ENCODE measurements at places on chromosomes 2 and 18.

DNA sequence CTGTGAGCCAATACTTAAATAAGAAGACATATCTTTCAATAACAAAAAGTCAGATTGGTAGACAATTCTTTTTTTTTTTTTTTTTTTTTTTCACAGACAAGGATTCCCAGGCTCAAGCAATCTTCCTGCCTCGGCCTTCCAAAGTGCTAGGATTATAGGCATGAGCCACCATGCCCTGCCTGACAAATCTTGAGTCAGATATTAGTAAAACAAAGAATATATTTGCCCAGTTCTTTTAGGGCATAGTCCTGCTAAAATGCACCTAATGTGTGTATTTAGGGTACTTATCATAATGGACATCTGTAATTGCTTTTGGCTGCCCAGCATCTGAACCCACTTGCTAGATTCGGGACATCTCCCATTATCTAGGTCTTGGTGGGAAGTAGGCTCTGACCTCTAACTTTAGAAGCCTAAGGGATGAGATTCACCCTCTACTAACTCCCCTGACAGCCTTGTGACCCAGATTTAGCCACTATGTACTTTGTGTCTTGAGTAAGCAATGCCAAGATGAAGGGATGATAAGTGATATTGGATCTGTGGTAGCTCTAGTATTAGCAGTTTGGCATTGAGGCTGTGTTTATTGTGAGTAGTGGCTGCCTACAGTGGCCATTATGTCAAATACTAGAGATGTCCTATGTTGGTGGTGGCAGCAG lies 18.5 kb upstream of the PSME4 start:
- DNase-seq: no peak

GRCh38 chr2:48332286-48332685 lies 197.7 kb upstream of the STON1 start:
- no peak for DNase-seq

DNA sequence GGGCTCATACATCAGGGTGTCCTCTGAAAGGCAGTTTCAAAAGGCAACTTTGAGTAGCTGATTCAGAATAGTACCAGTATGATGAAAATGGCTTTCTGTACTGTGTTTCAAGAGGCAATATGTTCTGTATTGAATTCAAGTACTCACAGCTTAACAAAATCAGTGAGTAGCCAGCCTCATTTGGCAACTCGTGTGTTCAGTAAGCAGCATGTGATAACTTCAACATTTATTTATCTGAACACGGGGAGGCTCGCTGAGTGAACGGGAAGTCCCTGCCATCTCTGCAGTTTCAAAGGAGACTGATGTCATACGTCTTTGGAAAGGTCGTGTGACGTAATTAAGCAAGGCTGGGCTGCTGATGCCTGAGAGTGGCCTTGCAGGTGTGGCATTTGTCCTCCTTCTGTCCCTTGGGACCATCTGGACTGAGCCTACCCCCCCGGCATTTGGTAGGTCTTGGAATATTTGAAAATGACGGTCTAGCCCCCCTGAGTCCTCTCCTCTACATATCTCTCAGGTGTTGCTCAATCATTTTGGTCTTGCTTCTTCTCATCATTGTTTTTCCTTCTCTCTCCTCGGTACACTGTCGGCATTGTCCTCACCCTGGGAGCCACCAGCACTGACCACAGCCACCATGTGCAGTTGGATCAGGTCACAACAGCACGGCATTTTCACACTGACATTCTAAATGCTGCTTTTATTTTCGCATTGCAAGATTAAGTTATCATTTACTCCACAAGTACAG lies 62.8 kb downstream of the SMIM21 start:
- no peak for DNase-seq

- DNase-seq: no peak
Measured at GRCh38 chr2:238203973-238204683, 633 bp upstream of the ILKAP start.

GRCh38 chr2:64336171-64336570 lies 117.8 kb upstream of the LGALSL start:
- DNase-seq: no peak

GRCh38 chr2:162221064-162221463 lies 22.2 kb downstream of the FAP start:
- peak; percentile 59 for DNase-seq

GRCh38 chr2:99984799-99985515 lies 157.4 kb downstream of the AFF3 start:
- no peak for DNase-seq

- no peak for DNase-seq
Measured at GRCh38 chr18:8957731-8958130, 144.8 kb upstream of the NDUFV2 start.

- DNase-seq: no peak
Measured at GRCh38 chr2:3264010-3264744, 113.4 kb downstream of the EIPR1 start.

GRCh38 chr18:73947180-73947921 lies 200.3 kb downstream of the FBXO15 start:
- no peak for DNase-seq

DNA sequence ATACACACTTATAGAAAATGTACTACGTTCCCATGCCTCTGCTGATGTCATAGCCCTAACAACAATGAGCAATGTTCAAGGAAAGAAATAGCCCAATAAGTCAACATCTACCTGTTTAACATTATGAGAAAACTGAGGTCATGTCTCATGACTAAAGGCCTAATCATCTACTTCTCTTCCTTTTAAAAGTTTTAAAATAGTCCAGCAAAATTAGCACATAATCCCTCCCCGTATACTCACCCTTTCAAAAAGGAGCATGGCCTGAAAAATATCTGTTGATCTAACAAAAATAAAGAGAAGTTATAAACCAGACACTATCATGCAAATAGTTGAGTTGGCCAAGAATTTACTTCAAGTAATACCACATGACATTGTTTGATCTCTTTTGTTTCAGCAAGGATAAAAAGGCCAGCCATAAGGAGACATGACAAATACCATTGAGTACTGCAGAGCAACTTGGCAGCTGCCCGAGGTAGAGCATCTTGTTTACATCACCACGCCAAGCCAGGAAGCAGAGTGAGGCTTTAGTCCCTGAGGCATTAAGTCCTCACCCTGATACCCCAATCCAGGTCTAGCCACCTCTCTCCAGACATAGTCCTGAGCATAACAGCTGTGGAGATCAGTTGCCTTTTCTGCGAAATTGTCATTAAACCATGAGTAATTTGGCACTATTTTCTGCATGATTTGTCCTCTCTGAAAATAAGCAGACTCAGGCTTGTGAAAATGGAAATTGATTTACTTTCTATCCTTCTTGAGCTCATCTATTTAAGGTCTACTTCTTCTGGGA lies 137.4 kb upstream of the ETAA1 start:
- no peak for DNase-seq

- DNase-seq: no peak
Measured at GRCh38 chr2:57516698-57517340, 529.8 kb upstream of the VRK2 start.

DNA sequence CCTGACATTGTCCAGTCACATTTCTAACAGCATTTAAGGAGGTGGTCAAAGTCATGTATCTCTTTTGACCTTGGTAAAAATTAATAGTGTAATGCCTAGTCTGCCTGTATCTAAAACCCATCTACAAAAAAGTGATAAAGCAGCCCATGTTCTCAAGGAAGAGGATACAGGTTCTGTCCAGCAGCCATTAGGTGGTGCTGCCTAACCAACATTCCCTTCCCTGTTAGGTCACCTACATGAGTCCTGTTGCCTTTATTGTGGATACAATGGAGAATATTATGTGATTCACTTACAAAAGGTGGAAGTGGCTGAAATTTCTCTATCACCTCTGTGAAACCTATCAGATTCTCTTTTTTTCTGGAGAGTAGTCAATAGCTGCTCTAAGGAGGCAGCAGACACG lies 52.5 kb downstream of the AQP4 start:
- no peak for DNase-seq

GRCh38 chr2:28623582-28624405 lies 127.8 kb upstream of the PPP1CB start:
- no peak for DNase-seq

DNA sequence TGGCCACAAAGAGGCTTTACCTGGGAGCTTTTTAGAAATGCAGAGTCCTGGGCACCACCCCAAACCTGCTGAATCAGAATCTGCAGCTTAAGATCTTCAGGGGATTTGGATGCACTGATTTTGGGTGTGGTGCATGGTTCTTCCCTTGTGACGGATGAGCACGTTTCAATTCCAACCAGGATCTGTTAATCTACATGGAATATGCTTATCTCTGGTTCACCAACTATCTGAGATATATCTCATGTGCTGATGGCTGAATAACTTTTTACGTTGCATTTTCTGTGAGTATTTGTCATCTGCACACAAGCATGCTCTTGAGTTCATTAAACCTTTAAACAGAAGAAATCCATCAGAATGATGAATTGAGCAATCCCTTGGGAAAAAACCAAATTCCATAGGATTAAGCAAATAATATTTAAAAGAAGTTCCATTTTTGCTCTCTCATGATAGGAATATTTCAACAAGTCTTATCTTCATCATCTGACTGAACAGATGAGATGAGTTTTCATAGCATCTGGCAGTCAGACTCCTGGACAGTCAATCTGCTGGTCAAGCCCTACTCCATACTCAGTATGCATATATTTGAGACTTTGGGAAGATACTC lies 120.6 kb downstream of the PLB1 start:
- DNase-seq: no peak

DNA sequence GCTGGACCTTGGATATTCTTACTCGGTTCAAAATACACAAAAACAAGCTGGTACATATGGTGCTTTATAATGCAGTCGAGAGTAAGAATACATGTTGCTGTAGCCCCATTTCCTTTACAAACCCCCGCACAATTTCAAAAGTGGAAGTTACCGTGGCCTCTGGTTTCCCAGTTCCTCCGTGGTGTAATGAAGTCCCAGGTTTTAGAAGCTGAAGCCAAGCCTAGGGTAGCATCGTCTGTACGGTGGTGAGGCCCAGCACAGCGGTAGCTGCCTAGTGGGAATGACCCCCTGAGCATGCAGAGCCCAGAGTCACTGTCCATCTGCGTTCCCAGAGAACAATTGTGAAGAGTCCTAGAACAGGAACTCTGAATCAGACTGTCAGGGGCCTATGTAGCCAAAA lies 171.8 kb downstream of the ASXL3 start:
- DNase-seq: no peak

DNA sequence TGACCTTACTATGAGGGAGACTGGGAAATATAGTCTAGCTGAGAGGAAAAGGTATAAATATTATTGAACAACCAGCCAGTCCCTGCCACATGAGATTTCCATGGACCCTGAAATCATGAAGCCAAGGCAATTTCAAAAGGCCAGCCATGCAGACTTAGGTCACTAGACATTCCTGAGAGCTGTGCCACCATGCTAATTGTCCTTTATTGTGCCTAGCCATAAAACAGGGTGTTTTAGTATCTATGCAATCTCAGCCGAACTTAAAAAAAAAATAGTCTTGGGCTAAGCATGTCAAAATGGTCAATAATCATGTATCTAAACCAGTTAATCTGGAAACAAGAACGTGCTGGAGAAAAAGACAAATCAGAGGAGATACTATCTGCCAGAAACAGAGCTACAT lies 269.5 kb downstream of the LNPK start:
- DNase-seq: no peak

DNA sequence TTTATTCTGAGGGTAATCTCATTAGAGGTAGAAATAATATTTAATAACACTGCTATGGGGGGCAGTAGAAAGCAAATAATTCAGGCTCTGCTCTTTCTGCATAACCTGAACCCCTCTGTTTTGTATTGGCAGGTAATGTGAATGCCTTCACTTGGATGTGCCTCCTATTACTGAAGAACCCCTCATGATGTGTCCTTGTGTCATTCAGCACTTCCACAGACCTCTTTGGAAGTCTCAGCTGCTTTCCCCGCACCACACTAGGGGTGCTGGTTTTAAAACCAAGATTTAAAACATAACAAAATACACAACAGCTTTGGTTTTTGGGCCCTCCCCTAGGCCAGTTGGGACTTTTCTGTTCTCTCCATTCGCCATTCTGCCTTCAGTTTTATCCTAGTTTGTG lies 281.7 kb upstream of the MC4R start:
- no peak for DNase-seq

- DNase-seq: no peak
Measured at GRCh38 chr18:37538526-37539205, 26.9 kb downstream of the CELF4 start.

DNA sequence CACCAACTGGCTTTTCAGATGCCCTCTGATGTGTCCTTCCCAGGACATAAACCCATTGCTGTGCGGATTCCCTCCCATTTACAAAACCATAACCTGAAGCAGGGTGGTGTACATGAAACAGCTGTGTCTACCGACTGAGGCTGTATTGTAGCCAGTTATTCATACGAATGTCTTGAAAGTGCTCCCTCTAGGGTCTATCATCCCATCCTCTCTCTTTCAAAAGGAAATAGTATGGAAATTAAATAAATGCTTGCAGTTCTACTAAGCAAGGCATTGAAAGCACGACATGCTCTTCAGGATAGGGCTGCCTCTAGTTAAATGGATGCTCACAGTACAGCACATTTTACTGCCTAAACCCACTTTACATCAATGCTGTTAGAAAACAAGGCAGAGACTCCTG lies 112.2 kb upstream of the PXDN start:
- no peak for DNase-seq

GRCh38 chr2:674321-674985 lies 2.8 kb downstream of the TMEM18 start:
- no peak for DNase-seq

DNA sequence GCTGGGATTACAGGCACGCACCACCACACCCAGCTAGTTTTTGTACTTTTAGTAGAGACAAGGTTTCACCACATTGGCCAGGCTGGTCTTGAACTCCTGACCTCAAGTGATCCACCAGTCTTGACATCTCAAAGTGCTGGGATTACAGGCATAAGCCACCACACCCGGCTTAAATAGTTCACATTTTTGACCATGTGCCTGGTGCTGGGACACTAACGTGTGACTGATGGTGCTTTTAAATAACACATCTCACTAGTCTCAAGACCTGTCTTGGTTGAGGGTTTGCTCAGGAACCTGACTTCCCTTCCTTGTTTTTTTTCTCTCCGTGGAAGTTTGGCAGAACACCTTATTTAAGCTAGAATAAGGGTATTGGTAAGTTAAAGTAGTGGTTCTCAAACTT lies 8.5 kb downstream of the FMNL2 start:
- no peak for DNase-seq

GRCh38 chr2:154699575-154699930 lies 1.1 kb downstream of the KCNJ3 start:
- DNase-seq: no peak

DNA sequence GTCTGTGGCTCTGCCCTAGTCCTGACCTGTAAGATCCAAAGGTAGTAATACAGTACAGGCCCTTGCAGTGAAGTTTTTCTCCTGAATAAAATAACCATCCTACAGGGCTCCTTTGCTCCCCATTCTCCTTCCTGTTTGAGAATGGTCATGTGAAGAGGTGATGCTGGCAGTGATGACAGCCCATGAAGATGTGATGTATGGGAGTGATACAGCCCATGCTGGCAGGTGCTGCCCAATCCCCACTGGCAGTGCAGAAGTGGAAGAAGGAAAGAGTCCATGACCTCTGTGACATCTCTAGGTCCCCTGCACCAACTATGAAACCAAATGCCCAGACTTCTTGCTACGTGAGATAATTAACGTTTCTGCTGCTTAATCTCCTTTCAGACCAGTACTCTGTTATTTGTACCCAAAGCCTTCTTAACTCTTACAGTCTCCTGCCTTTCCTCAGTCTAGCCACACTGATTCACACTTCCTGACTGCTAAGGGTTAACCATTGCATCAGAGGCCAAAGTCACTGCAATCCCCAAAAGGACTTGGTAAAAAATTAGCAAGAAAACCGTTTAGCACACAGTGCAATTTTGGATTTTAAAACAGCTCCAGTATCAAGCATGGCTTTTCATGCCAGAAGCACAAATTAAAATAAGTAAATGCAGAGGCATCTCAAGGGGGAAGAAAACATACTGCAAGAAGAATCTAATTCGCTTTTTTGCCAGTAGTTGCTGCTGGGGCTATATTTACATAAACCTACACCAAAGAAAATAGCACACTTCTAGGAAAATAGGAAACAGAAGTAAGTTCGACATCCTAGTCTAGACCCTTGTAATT lies 98.0 kb downstream of the STK39 start:
- DNase-seq: no peak

Measured in activated gamma-delta T cell treated with Interleukin-2 at 50 U/mL for 16 hours (primary cell).